ENCODE measurements at places on chromosomes 2 and 18. TPM values are rescaled to one million over a fixed set of nuclear protein-coding genes. Genes with fewer than 3 reads are reported as not detected.
A peak's percentile ranks its signal among the peaks of the same experiment; 100 is the strongest.

DNA sequence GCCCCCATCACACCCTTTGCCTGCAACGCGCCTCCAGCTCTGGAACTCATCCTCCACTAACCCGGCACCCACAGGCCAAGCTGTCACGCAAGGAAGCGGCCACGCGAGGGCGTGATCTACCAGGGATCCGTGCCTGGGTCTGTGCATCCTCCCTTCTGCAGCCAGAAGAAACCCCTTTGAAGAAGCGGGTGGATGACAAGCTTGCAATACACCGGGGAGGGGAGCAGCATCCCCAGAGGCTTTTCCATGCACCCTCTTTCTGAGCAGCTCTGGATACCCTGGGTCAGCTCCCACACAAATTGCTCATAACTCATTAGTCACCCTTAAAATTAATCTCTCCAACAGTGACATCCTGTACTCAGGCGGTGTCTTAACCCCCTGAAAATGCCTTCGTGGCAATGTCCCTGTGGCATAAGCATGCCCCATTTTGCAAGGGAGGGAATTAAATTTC is 47.6 kb downstream of the PDCL3 start:
- DNase-seq: peak; percentile 64

- no peak for DNase-seq
Measured at GRCh38 chr2:60472041-60472440, 81.4 kb downstream of the BCL11A start.

- peak; percentile 73 for DNase-seq
Measured at GRCh38 chr2:218849721-218850120, 9.9 kb upstream of the WNT6 start.

- no peak for DNase-seq
Measured at GRCh38 chr2:64391424-64391823, 62.5 kb upstream of the LGALSL start.

GRCh38 chr18:67932271-67932670 is 415.8 kb upstream of the DSEL start:
- DNase-seq: no peak

GRCh38 chr2:117940436-117940835 is 73.4 kb downstream of the CCDC93 start:
- DNase-seq: no peak

- no peak for DNase-seq
Measured at GRCh38 chr18:58455314-58456188, 173.3 kb downstream of the ALPK2 start.

- DNase-seq: no peak
Measured at GRCh38 chr2:150417278-150417677, 70.2 kb downstream of the RND3 start.

DNA sequence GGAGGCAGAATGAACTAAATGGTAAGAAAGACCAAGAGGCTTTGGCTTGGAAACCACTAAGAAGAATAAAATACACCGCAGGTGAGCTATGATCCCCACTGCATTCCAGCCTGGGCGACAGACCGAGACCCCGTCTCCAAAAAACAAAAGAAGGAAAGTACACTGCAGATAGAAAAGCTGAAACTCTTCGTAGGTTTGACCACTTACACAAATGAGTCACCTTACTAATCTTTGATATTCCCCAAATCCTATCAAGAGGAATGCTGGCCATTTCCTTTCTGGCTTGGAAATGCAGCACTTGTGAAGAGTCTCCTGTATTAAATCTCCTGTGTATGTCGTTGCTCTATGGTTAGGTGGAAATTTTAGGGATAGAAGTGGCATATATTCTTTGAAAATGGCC is 108.8 kb downstream of the MTCL1 start:
- DNase-seq: no peak

DNA sequence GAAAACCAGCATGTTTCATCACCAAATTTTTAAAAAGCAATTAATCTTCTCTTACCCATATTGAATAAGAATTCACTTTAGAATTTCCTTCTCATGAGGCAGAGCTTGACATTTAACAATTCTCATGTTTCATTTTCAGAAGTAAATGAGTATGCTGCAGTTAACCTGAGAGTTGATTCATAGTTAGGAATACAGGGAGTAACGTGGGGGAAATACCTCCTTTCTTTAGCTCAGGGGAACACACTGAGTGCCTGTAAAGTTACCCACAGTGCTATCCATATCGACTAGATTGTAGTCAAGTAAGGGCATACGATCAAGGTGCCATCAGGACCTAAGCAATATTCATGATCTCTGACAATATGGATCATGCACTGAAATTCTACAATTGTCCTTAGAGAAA is 38.9 kb upstream of the ATIC start:
- no peak for DNase-seq

DNA sequence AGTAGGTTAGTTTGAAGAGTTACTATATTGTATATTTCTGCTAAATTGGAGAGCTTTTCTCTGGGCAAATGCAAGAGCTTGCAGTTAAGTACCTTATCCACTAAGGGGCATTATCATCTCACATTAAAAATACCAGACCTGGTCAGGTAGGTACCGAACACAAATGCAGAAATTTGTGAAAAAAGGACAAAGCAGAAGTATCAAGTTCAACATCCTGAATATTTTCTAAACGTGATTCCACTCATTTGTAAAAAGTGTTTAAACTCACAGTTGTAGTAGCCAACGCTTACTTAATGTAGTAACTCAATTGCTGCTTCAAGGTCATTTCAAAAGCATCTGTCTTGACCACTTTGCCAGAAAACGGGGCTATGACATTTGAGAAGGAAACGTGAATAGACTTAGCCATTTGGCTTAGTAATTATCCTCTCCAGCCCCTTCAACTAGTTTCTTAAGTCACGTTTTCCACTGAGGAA is 52.1 kb downstream of the CYRIA start:
- DNase-seq: no peak

- no peak for DNase-seq
Measured at GRCh38 chr2:29855924-29856639, 65.3 kb downstream of the ALK start.

The SCYGR4 gene
- not detected for total RNA-seq

The HSPD1 gene
- total RNA-seq: 286 TPM

The ID2 gene
- total RNA-seq: 84.3 TPM

The CD8B2 gene
- total RNA-seq: not detected

The ADAM23 gene
- total RNA-seq: not detected

The AQP4 gene
- total RNA-seq: not detected

The ASB1 gene
- total RNA-seq: 23.5 TPM

The SMPD4 gene
- total RNA-seq: 35.2 TPM

The RHBDD1 gene
- total RNA-seq: 11.0 TPM

All from RPMI7951 (cell line).